Left renal pelvis (tissue), 4 donors: ENCODE measurements at places on chromosomes 2 and 18.

DNA sequence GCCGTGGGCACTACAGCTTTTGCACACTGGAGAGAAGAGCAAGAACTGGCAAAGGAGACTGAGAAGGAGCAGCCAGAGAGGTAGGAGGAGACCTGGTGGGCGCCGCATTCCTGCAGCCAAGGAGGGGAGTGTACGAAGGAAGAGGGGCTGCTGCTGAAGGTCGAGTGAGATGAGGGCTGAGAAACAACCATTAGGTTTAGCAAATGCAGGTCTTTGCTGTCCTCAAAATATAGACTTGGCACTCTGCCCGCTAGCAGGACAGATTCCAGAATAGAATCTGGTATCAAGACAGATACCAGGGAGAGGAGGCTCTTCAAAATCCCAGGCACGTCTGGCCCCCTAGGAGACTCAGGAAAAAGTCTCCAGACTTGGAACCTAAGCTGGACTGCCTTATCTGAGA lies 83.0 kb downstream of the TGOLN2 start:
- no peak for DNase-seq

- no peak for DNase-seq
Measured at GRCh38 chr2:43055086-43055912, 171.1 kb downstream of the ZFP36L2 start.

DNA sequence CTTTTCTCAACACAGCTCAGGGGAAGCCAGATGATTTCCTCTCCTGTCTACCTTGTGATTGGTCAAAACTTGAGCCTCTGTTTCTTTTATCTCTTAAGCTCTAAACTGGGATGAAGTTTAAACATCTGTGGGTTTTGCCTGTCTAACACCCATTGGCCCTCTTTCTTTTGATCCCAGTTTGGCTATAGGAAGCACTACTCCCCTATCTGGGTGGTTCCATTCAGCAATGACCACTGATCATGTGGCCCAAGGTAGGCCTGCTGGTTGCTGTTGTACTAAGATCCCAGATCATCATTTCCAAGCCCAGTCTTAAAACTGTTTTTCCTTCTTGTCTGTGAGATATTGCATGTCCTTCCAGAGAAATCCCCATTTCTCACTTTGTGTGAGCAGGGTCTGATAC lies 51.6 kb upstream of the STPG4 start:
- DNase-seq = no peak

GRCh38 chr2:218290316-218291261 lies 1.7 kb downstream of the TMBIM1 start:
- no peak for DNase-seq

DNA sequence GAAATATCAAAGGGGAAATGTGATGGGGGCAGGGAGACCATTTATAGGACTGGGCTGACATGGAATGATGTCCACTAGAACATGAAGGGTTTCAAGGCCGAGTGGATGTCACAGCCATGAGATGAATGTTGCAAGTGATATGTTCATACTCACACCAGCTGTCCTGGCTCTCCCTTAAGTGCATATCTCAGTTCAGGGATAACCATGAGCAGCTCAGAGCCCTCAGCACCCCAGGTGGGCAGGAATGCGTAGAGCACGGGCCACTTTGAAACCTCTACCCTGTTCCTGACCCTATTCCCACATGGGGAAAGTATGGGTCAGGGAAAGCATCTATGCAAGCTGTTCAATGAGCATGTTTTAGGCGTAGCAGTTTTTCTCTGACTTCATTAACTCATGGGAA lies 12.4 kb upstream of the EML4 start:
- DNase-seq = no peak

GRCh38 chr18:78984941-78985784 lies 5.5 kb downstream of the SALL3 start:
- no peak for DNase-seq
